Sigmoid colon (tissue), 7 donors: ENCODE measurements at places on chromosomes 7 and 10. TPM values are rescaled to one million over a fixed set of nuclear protein-coding genes. Genes with fewer than 3 reads are reported as not detected.
A peak's percentile ranks its signal among the peaks of the same experiment; 100 is the strongest.

DNA sequence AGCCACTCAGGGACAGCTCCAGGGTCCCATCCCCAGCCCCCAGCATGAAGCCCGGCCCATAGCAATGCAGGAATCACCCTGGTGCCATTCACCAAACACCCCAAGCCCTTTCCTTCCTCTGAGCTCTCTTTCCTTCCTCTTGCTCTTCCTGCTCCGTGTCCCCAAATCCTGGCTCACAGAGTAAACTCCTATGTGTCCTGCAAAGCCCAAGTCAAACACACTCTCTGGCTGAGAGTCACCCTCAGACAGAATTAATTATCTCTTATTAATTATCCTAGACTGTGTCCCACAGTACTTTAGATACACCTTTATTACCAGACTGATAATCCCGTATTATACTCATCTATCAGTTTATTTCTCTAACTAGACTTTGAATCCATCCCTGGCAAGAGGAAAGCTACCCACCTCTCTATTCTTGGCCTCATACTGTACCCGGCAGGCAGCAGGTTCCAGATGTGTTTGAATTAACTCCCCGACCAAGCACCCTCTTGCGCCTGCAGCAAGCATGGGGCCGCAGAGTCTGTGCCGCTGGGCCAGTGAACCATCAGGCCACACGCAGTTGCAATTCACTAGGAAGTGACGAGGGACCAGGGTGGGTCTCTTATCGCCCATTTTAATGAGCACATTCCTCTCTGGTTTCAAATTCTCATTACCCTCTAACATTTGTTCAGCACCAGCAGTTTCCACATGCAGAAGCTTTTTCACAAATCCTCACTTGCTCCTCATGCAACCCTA, 86.7 kb downstream of the PRKAG2 start:
- DNase-seq: no peak

The BMPER gene
- not detected for polyA plus RNA-seq

DNA sequence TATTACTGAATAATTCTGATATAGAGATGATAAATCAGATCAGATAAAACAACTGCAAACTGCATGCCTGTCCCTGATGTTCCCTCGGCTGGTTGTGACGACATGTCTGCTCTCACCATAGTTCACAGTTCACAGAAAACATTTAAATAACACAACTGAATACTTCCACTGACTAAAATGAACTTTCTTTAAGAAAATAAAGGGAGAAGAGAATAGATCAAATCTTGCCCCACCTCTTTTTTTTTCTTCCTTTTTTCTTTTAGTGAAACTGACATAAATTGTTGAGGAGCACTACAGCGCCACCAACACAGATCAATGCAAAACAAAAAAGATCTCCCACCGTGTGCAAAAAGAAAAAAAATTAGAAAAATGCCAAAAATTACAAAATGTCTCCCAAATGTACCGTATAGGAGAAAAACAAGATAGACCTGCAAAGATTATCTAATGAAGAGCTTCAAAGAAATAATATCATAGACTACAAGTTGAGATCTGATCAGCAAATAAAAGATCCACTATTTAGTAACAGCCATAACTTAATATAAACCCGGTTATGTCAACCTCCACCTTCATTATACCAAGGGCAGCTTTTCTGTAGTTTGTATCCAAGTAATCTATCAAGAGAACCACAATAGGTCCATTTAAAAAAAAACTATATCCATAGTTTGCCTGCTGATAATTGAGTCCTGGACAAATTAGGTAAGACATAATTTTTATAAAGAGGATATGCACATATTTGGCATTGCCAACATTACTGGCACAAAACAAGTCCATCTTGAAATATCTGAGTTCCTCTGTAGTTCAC, 30.7 kb upstream of the EPC1 start:
- DNase-seq: no peak

GRCh38 chr10:43226441-43226840, 40.4 kb downstream of the RASGEF1A start:
- DNase-seq: peak; percentile 35

The ASZ1 gene
- not detected for polyA plus RNA-seq

GRCh38 chr7:124635416-124635815, 130.2 kb downstream of the GPR37 start:
- no peak for DNase-seq

The CDHR3 gene
- 3.2 TPM for polyA plus RNA-seq

- DNase-seq: no peak
Measured at GRCh38 chr7:132177708-132178401, 398.4 kb downstream of the PLXNA4 start.

The DIP2C gene
- 1.8 TPM for polyA plus RNA-seq

DNA sequence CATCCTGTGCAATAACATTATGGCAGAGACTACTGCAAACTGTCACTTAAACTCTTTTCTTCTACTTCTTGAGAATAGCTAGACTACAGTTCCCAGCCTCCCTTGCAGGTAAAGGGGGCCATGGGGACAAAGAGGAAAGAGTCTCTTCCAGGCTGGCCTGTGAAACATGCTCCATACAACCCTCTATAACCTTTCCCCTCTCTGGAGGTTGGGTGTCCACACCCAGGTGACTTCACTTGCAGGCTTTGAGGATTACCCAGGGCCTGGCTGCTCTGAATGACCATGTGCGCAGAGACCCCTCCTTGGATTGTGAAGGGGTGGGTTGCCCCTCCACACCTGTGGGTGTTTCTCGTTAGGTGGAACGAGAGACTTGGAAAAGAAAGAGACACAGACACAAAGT, 84.1 kb downstream of the SEC61G start:
- DNase-seq: no peak

DNA sequence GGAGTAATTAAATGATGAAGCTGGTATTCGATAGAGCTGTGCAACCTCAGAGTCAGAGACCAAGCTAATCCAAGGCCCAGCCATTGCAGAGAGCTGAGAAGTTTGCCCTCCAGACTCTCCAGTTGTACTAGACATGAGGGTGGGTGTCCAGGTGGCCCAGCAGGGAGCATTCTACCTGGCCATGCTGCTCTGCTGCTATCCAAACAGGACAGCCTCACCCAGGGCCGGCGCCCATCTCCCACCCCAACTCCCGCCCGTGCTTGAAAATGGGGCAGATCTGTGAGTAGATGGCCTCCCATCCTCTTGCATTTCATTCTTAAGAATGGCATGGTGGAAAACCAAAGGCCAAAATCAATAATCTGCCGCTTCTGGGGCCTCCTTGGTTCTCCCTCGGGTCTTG, 124.2 kb downstream of the TCERG1L start:
- DNase-seq: no peak

The PIP gene
- polyA plus RNA-seq: not detected

- DNase-seq: no peak
Measured at GRCh38 chr7:47568547-47568946, 13.4 kb downstream of the TNS3 start.

The CDC14C gene
- not detected for polyA plus RNA-seq

- peak; percentile 53 for DNase-seq
Measured at GRCh38 chr7:4136501-4137110, 545.5 kb upstream of the FOXK1 start.

- no peak for DNase-seq
Measured at GRCh38 chr7:122304319-122304975, at the start of gene FEZF1. Gene FEZF1 (minus strand): TSS chr7:122304750. CDS start chr7:122304437, 313 bp downstream.

GRCh38 chr7:135742371-135742770, 6.2 kb downstream of the FAM180A start:
- no peak for DNase-seq

DNA sequence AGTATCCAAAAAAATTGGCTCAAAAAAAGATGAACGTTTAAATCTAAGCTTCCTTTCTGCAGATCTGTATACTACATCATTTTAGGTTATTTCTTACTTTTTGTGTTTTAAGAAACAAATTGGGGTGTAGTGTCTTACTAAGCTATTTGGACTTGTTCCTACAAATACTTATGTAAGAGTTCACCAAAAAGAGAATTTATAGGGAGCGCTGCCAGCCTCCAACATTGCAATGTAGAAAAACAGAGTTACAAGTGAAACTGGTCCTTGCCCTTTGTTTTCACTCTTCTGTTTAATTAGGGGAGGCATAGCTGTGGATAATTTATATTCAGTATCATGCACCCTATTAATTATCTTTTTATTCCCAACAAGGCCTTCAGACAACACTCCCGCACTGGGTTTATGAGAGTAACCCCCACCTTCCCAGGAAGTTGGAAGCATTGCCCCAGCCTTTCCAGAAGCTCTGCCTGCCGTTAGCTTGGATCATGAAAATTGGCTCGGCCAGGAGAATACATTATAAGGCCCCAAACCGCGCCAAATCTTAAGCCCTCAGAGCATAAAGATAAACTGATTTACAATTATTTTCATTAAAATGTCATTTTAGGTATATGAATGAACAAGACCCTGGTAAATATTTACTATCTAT, 261.8 kb upstream of the KLF6 start:
- peak; percentile 72 for DNase-seq

The LIPM gene
- polyA plus RNA-seq: not detected

The TMEM184A gene
- 10.2 TPM for polyA plus RNA-seq

- peak; percentile 70 for DNase-seq
Measured at GRCh38 chr10:89129911-89130310, 77.2 kb downstream of the CH25H start.

The SAP25 gene
- not detected for polyA plus RNA-seq

The RARRES2 gene
- polyA plus RNA-seq: 132 TPM

DNA sequence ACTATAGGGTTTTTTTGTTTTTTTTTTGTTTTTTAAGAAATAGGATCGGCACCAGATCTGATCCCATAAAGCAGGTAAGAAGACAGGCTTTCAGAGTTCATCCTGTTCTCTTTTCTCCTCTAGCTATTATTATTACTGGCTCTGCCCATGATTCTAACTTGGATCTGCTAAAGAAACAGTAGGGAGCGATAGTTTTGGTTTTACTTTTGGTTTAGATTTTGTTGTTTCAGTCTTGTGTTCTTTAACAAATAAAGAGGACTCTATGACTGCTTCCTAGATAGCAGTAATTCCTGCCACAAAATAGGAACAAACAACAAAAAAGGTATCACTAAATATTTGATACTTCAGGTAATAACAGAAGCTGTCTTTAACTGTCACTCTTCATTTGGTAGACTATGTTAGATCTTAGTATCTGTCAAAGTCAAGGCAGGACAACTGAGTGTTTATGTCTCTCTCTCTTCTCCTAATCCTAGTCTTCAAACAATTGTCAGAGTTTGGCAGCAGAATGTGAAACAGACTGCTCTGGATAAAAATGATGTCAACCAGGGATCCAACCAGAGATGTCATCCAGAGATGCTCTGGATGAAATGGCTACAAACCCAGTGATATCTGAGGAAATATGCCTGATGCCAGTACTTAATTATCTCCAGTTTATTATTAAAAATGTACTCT, 99.8 kb downstream of the KMT2C start:
- DNase-seq: no peak

The RBP3 gene
- not detected for polyA plus RNA-seq

The LBX1 gene
- polyA plus RNA-seq: not detected

DNA sequence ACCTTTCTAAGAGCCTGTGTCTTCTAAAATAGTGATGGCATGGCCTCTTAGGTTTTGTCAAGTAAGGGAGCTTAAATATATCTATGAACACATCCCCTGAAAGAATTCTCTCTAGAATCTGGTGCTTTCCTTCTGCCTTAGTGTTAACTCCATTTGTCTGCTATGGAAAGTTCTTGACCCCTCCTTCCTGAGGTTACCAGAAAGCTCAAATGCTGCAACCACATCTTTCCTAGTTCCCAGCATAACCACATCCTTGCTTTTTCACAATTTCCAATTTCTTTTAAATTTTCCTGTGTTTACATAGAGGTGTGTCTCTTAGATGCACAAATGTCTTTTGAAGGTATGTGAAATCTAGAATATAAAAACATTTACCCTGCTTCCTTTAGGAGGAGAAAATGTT, 16.4 kb upstream of the GSDME start:
- DNase-seq: no peak

- DNase-seq: peak; percentile 52
Measured at GRCh38 chr7:128876586-128876977, 13.9 kb downstream of the ATP6V1F start.

The TRIM56 gene
- 7.2 TPM for polyA plus RNA-seq

The RET gene
- polyA plus RNA-seq: 3.4 TPM

DNA sequence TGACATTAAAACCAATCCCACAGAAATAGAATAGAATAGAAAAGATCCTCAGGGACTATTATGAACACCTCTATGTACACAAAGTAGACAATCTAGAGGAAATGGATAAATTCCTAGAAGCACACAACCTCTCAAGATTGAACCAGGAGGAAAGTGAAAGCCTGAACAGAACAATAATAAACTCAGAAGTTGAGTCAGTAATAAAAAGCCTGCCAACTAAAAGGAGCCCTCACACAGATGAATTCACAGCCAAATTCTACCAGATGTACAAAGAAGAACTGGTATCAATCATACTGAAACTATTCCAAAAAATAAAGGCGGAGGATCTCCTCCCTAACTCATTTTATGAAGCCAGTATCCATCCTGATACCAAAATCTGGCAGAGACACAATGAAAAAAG, 220.3 kb upstream of the HPS1 start:
- no peak for DNase-seq

The BAMBI gene
- 0.87 TPM for polyA plus RNA-seq

GRCh38 chr10:125076891-125077541, 83.3 kb downstream of the CTBP2 start:
- DNase-seq: peak; percentile 54

The TSPAN13 gene
- 68.5 TPM for polyA plus RNA-seq
